ENCODE measurements at places on chromosomes 11 and 22.

DNA sequence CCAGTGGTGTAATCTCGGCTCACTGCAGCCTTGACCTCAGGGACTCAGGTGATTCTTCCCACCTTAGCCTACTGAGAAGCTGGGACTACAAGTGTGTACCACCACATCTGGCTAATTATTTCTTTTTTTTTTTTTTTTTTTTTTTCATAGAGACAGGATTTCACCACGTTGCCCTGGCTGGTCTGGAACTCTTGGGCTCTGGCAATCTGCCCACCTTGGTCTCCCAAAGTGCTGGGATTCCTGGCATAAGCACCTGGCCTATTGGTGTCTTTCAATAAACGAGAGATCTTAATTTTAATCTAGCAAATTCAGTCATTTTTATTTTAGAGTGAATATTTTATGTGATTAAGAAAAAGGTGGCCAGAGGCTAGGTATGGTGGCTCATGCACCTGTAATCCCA, 40.1 kb downstream of the DGCR2 start:
- DNase-seq, result no peak

- no peak for DNase-seq
Observed at GRCh38 chr22:47030143-47030661, 267.8 kb downstream of the TBC1D22A start.

GRCh38 chr11:74670171-74670570, 61.1 kb downstream of the CHRDL2 start:
- DNase-seq, result no peak

DNA sequence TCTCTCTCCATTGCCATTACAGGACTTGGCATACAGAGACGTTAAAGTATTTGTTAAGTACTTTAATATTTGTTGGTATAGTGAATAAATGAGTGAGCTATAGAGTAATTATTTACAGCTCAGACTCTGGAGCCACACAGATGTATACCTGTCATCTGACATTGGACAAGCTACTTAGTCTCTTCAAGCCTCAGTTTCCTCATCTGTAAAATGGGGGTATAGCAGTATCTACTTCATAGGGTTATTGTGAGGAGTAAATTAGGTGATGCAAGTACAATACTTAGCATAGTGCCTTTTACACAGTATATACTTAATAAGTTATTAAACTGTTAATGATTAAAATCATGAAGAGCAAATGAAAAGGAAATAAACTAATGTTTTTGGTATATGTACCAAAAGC, 203.2 kb downstream of the NAV2 start:
- no peak for DNase-seq

GRCh38 chr11:110000850-110001249, 92.3 kb upstream of the ZC3H12C start:
- DNase-seq, result no peak

GRCh38 chr11:34191578-34191977, 86.1 kb downstream of the NAT10 start:
- DNase-seq, result no peak

- peak; percentile 47 for DNase-seq
Observed at GRCh38 chr11:76236092-76236999, 30.0 kb upstream of the WNT11 start.

DNA sequence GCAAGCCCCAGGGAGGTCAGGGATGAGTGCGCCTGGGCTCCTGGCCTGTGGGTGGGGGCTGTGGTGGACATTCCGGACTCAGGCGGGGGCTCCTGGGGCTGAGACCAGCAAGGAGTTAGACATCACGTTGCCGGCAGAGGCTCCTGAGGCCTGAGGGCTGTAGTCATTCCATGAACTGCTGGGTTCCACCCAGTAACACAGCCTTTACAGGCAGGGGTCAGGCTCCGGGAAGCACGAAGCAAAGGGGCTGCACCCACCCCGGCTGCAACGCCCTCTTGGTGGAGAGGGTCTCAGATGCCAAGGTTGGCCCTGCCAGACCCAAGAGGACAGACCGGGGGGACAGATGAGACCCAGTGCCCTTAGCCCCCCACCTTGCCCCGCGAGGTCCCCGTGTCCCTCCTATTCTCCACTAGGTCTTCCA, 9.0 kb downstream of the TNNT3 start:
- DNase-seq, result no peak
